ENCODE measurements at places on chromosomes 4 and X. TPM values are rescaled to one million over a fixed set of nuclear protein-coding genes. Genes with fewer than 3 reads are reported as not detected.

GRCh38 chr4:185127021-185127925 is 15.8 kb upstream of the SLC25A4 start:
- DNase-seq = peak; percentile 51

- DNase-seq = no peak
Measured at GRCh38 chr4:154740462-154740861, 3.3 kb upstream of the LRAT start.

- no peak for DNase-seq
Measured at GRCh38 chr4:93403571-93403970, 425.0 kb upstream of the ATOH1 start.

DNA sequence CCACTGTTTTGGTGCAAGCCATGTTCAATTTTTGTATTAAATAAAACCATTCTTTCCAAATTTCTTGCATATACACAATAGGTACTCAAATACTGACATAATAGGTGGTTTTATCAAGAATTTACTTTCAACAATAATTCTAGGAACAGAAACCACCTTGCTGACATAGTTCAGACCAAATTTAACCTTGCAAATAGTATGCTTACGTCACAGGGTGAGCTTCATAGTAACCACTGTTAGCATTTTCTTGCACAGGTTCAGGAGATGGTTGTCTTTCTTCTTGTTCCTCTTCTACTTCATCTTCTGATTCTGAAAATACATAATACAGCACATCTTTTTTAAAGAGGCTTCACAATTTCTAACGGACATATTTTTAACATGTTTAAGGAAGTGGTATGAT is 17.6 kb downstream of the G3BP2 start:
- no peak for DNase-seq

DNA sequence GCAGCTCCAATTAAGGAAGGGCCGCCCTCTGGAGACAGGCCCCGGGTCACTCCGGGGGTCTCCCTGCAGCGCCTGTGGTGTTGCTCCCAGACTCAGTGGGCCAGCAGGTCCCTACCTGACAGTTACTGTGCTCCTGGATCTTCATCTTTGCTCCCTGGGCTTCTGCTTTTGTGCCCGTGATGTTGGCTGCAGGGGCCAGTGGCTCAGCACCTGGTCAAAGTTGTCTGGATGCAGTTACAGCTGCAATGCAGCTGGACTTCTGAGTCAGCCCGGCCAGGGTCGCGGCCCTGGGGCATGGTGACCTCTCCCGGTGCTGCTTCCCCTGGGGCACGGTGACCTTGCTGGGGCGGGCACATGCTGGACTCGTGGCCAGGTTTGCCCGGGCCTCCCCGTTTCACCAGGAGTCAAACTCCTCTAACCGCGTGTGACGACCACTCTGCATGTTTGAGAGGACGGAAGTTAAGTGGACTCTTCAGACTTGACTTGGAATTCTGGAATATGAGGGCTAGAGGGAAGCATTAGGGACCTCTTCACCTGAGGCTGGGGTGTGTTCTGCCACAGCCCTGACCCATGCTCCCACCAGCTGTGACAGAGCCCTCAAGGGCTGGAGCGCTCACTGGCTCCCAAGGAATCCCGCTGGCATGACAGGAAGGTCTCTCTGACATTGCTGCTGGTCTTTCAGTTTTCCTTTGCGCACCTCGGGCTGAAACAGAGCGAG is 3.7 kb downstream of the CTAG2 start:
- DNase-seq = no peak

DNA sequence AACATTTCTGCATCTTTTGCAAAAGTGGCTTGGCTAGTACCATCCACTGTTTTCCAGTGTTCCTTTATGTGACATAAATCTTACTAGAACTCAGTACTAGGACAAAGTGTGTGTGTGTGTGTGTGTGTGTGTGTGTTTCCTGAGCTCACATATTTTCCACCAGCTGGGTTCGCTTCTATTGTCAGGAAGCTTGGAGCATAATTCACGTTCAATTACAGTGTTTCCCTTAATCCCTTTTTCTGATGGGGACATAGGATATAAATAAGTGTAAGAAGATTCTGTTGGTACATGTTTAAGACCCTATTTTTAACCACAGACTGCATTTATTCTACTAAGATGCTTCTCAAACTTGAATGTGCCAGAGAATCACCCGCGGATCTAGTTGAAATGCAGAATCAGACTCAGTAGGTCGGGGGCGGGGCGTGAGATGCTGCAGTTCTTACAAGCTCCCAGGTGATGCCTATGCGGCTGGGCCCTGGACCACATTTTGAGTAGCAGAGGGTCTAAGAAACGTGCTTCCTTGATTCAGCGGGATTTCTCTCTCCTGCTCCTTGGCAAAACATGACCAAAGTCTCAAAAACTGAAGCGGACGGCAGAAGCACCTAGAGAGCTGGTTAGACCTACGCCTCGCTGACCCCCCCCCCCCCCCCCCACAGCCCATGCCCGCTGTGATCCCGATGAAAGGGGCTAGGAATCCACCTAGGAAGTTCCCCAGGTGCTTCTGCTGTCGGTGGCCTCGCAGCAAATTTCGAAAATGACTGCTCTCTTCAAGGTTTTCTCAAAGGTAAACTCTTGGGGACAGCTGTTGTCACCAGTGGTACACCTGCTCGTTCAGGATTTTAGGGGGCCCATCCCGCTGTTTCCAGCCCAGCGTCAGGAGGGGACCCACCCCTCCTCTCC is 797 bp downstream of the CD99L2 start:
- peak; percentile 55 for DNase-seq

DNA sequence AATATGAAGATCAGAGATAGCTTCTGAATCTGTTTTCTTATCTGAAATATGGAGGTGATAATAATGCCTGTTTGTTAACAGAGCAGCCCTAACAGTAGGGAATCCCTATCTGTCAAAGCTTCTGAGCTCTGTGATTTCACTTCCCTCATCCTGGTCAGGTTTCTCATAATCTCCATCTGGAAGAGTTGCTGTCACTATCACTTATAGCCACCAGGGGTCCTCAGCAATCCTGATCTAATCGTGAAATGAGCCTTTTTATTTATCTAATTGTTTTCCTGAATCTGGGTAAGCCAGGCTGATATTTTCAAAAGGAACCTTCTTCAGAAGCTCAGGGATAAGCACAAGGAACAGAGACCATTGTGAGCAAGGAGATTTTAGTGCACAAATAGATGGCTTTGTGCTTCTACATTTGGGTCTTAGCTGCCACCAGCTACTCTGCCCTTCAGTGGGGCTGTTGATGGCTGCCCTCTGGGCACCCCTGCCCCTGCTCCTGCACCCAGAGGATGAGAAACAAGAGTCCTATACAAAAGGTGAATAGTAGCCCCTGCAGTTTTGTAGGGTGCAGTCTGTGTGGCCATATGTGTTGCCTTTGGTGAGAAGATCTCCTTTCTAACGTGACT is 196.4 kb upstream of the RADX start:
- DNase-seq = no peak

DNA sequence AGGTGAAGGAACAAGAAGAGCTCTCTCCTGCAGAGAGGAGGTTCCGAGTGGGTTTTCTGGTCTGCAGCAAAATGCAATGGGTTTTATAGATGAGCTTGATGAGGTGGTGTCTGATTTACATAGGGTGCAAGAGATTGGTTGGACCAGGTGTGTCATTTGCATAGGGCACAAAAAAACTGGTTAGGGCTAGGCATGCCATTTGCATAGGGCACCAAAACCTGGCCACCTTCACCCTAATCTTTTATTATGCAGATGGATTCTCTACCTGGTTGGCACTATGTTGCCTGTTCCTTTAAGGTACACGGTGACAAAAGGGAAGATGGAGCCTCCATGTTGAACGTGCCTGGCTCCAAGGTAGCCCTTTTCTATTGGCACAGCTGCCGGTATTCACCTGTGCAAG is 94.5 kb upstream of the PRKX start:
- no peak for DNase-seq

DNA sequence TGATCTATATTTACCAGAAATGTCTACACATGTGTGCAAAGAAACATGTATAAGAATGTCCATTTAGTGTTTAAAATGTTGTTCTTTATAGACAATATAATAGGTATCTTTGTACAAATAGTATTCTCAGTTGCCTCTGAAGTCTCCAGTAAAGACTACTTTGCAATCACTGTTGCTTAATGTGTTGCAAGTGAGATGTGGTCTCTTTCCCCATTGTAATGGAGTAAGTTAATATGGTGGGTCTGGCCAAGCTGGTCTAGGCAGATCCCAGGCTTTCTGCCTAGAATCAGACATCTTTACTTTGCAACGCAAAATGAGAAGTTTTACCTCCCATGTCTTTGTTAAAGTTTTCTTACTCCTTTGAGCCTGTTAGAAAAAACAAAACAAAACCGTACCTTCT is 144.8 kb downstream of the GABRA3 start:
- DNase-seq = no peak

GRCh38 chr4:7206385-7206784 is 14.0 kb downstream of the SORCS2 start:
- DNase-seq = peak; percentile 65

DNA sequence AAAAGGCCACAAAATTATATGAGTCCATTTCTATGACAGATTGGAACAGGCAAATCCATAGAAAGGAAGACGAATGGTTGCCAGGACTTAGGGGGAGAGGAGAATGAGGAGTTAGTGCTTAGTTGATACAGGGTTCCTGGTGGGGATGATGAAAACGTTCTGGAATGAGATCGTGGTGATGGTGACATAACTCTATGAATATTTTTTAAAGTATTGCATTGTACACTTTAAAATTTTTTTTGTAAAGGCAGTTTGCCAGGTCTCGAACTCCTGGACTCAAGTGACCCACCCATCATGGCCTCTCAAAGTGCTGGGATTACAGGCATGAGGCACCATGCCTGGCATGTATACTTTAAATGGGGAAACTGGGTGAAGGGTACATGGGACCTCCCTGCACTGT is 9.9 kb upstream of the CCNQ start:
- no peak for DNase-seq

DNA sequence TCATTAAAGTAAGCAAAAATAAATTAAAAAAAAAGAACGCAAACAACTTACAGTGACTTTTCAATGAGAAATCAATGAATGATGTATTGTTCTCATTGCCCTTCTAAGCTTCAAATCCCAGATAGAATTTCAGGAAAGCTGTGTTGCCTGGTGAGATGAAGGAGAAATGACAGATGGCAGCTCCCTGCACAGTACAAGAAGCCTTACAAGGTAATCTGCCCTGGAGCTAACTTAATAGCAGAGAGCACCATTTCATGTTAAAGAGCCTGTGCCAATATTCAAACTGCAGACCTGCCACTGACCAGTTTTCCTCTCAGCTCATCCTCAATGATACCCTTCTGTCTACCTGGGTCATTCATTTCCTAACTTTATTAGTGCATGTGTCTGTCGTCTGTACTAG is 54.0 kb downstream of the GC start:
- no peak for DNase-seq

DNA sequence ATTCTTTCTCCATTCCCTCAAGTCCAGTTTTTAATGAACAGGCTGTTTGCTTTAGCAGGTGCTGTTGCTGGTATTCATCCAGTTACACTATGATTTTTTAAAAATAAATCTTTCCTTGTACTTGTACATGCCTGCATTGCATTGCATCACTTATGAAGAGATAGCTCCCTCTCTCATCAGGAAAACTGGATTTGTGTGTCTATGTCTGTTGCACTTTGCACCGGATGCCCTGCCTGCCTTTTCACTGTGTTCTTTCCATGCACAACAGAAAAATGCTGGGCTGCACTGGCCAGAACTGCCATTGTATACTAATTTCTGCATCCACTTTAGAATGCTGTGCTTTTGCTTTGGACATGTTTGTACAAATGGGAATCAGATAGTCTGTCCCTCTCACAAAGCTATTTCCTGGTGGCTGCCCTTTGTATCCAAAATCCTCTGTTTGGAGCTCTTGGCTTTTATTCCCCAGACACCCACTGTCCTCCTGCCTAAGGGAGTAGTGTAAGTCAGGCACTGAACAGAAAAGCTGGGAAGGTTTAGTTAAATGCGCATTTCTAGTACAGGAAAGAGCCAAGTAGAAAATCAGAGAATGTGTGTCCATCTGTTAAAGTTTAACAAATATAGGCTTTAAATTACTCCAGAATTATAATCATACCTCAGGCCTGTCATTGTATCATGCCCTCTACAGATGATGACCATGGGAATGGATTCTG is 119.1 kb downstream of the MBNL3 start:
- no peak for DNase-seq

DNA sequence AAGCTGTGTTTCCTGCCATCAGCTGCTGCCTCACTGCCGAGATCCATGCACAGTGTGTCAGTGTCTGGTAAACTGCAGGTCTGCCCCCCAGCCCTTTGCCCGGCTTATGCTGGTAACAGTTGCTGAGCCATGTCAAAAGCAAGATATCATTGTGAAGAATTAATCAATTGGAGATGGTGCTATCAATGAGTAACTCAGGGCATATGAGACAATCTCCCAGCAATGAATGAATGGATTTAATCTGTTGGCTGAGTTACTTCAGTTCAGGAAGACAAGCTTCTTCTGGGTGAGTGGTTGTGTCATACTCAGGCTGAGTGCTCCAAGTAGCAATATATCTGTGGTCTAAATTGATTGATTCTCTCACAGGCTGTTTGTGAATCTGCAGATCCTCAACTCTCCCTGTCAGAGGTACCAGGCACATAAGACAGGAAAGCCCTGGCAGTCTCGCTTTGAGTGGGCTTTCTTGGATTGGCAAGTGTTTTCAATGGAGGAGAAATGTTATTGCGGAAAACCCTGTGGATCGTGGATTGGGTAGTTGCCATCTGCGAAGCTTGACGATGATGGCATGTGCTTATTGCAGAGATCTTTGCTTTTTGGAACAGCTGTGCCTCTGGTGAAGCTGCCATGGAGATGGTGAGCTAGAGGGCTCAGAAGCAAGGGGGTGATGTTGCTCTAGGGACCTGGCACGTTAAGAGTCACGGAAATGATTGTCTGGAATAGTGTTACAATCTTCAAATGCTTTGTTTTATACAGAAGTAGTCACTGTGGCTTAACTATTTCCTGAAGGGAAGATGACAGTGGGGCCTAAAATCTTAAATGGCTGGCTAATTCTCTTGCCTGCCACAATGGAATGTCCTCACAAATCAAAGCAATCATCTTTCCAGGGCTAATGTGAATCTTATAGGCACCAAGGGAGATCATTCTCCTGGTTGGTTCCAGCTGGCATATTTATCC is 147.6 kb upstream of the TBC1D9 start:
- DNase-seq = no peak

The ETNPPL gene
- total RNA-seq = 14.5 TPM

The RPL34 gene
- 703 TPM for total RNA-seq

The ZNF711 gene
- 0.40 TPM for total RNA-seq

The KLKB1 gene
- total RNA-seq = 1.2 TPM

The JCHAIN gene
- 4.4 TPM for total RNA-seq

The CWH43 gene
- total RNA-seq = not detected

The CEP135 gene
- 2.8 TPM for total RNA-seq

The SPANXB1 gene
- total RNA-seq = not detected

The NPNT gene
- 2.1 TPM for total RNA-seq

The SERTM2 gene
- total RNA-seq = not detected

The CT45A1 gene
- not detected for total RNA-seq

The CENPI gene
- 0.51 TPM for total RNA-seq

Measured in Right ventricle myocardium superior (tissue), 1 donor.